ENCODE measurements at places on chromosomes 4 and X.

GRCh38 chrX:85052205-85052604 lies 48.5 kb downstream of the APOOL start:
- H3K27me3 ChIP-seq, result no peaks in the 10 kb centered on the region
- no peaks in the 10 kb centered on the region for H3K36me3 ChIP-seq
- no peaks in the 10 kb centered on the region for H3K4me1 ChIP-seq
- no peak for DNase-seq
- H3K4me3 ChIP-seq, result no peak overlapping the region

- DNase-seq, result no peak
- no peaks in the 10 kb centered on the region for H3K36me3 ChIP-seq
- H3K27ac ChIP-seq, result no peak overlapping the region
Observed at GRCh38 chrX:152929898-152930297, 32.0 kb downstream of the ZNF185 start.

- DNase-seq, result no peak
- H3K4me1 ChIP-seq, result no peaks in the 10 kb centered on the region
- no peak overlapping the region for H3K27ac ChIP-seq
- no peaks in the 10 kb centered on the region for H3K36me3 ChIP-seq
- H3K4me3 ChIP-seq, result no peak overlapping the region
Observed at GRCh38 chr4:104964410-104965175, 182.1 kb upstream of the TET2 start.

GRCh38 chrX:133033010-133033409 lies 63.9 kb downstream of the USP26 start:
- H3K36me3 ChIP-seq, result no peaks in the 10 kb centered on the region
- no peaks in the 10 kb centered on the region for H3K4me1 ChIP-seq
- no peaks in the 10 kb centered on the region for H3K27me3 ChIP-seq
- H3K27ac ChIP-seq, result no peak overlapping the region
- no peak for DNase-seq
- H3K4me3 ChIP-seq, result no peak overlapping the region

GRCh38 chr4:2832309-2832980 lies 11.2 kb upstream of the ADD1 start:
- no peaks in the 10 kb centered on the region for H3K27me3 ChIP-seq
- H3K4me3 ChIP-seq, result no peak overlapping the region
- H3K4me1 ChIP-seq, result no peaks in the 10 kb centered on the region
